ENCODE measurements at places on chromosomes 6 and 20.

GRCh38 chr6:13428583-13429405 is 58.6 kb downstream of the GFOD1 start:
- H3K4me3 ChIP-seq = peak overlapping the region; percentile 32
- no peak for DNase-seq
- H3K36me3 ChIP-seq = peaks cover 3% of the 10 kb centered on the region

GRCh38 chr6:147447835-147448611 is 60.5 kb upstream of the SAMD5 start:
- no peaks in the 10 kb centered on the region for H3K27me3 ChIP-seq
- H3K4me3 ChIP-seq = no peak overlapping the region
- no peaks in the 10 kb centered on the region for H3K36me3 ChIP-seq
- no peaks in the 10 kb centered on the region for H3K4me1 ChIP-seq
- H3K27ac ChIP-seq = no peak overlapping the region
- no peak for DNase-seq

DNA sequence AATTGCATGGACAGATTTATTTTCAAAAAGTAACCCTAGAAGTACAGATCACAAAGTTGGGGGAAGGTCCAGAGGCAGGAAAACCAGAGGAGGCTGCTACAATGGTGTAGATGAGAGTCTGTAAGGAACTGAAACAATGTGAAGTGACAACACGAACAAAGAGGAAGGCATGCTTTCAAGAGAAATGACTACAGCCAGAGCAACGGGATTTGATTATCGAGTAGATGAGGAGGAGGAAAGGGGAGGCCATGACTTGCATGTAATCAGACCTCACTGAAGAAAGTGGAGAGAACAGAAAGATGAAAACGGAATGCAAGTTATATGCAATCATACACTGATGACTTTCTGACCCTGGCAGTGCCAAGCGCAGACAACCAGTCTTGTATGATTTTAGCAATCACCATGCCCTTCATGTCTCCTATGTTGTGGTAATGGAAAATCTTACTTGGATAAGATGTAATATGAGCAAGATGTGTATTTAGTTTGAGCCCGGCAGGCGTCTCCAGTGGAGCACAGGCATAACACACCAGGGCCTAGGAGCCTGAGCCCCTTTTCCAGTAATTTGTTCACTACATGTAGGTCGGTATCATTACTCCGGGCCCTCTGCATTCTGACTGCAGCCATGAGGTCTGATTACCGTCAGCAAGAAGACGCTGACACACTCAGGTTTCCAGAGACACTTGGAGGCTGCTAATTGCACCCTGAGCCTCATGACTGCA is 34.0 kb upstream of the FAM83C start:
- no peak for DNase-seq
- no peaks in the 10 kb centered on the region for H3K4me1 ChIP-seq
- H3K27ac ChIP-seq = no peak overlapping the region
- H3K4me3 ChIP-seq = no peak overlapping the region

GRCh38 chr20:23071996-23072395 is 14.1 kb downstream of the CD93 start:
- H3K27me3 ChIP-seq = no peaks in the 10 kb centered on the region
- H3K4me3 ChIP-seq = no peak overlapping the region
- no peak for DNase-seq
- no peaks in the 10 kb centered on the region for H3K36me3 ChIP-seq
- no peaks in the 10 kb centered on the region for H3K4me1 ChIP-seq
- no peak overlapping the region for H3K27ac ChIP-seq

GRCh38 chr6:45072016-45072415 is 256.1 kb upstream of the RUNX2 start:
- no peak overlapping the region for H3K27ac ChIP-seq
- no peak overlapping the region for H3K4me3 ChIP-seq
- peaks cover 2% of the 10 kb centered on the region for H3K36me3 ChIP-seq
- H3K4me1 ChIP-seq = peaks cover 11% of the 10 kb centered on the region

GRCh38 chr20:40875116-40876085 is 153.2 kb upstream of the TOP1 start:
- H3K4me1 ChIP-seq = peaks cover 3% of the 10 kb centered on the region
- H3K36me3 ChIP-seq = no peaks in the 10 kb centered on the region
- H3K4me3 ChIP-seq = no peak overlapping the region
- peaks cover 11% of the 10 kb centered on the region for H3K27me3 ChIP-seq
- no peak for DNase-seq
- H3K27ac ChIP-seq = no peak overlapping the region

GRCh38 chr6:156589281-156589680 is 187.9 kb upstream of the ARID1B start:
- no peaks in the 10 kb centered on the region for H3K4me1 ChIP-seq
- no peaks in the 10 kb centered on the region for H3K36me3 ChIP-seq
- no peak for DNase-seq
- H3K4me3 ChIP-seq = no peak overlapping the region
- peaks cover 4% of the 10 kb centered on the region for H3K27me3 ChIP-seq
- H3K27ac ChIP-seq = no peak overlapping the region

- H3K36me3 ChIP-seq = peaks cover 7% of the 10 kb centered on the region
- peaks cover 65% of the 10 kb centered on the region for H3K4me1 ChIP-seq
- no peaks in the 10 kb centered on the region for H3K27me3 ChIP-seq
These were observed 60.8 kb upstream of the HBS1L start for GRCh38 chr6:135115411-135115810.

- no peak overlapping the region for H3K4me3 ChIP-seq
- no peaks in the 10 kb centered on the region for H3K4me1 ChIP-seq
- H3K36me3 ChIP-seq = no peaks in the 10 kb centered on the region
- H3K27ac ChIP-seq = no peak overlapping the region
These were observed 37.1 kb upstream of the YWHAB start for GRCh38 chr20:44848254-44849015.

DNA sequence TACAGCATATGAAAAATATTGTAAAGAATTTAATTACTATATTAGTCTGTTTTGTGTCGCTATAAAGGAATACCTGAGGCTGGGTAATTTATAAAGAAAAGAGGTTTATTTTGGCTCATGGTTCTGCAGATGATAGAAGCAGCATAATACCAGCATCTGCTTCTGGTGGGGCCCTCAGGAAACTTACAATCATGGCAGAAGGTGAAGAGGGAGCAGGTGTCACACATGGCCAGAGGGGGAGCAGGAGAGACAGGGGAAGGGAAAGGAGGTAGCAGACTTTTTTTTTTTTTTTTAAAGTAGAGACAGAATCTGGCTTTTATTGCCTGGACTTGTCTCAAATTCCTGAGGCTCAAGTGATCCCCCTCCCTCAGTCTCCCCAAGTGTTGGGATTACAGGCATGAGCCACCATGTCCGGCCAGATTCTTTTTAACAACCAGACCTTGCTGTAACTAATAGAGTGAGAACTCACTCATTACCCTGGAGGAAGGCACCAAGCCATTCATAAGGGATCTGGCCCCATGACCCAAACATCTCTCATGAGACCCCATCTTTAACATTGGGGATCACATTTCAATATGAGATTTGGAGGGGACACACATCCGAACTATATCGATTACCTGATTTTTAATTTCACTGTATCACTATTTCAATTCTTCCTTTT is 64.6 kb downstream of the MAN1A1 start:
- H3K36me3 ChIP-seq = peaks cover 5% of the 10 kb centered on the region
- H3K27me3 ChIP-seq = no peaks in the 10 kb centered on the region
- peaks cover 8% of the 10 kb centered on the region for H3K4me1 ChIP-seq
- no peak overlapping the region for H3K27ac ChIP-seq
- peak; percentile 43 for DNase-seq

DNA sequence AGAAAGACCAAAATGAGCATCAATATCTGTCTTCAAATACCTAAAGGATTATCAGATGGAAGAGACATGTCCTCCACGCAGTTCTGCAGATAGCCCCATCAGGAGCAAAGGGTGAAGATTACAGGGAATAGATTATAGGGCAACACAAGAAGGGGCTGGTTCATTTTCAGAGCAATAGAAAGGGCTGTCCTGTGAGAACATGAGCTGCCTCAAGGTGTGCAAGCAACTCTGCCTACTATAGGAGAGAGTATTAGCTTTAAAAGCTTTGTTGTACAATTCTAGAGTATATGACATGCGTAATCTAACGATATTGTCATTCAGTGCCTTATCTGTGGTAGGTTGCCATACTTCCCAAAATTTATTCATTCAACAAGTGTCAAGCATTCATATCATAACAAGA is 112.7 kb downstream of the NRSN1 start:
- no peak for DNase-seq
- H3K4me3 ChIP-seq = no peak overlapping the region
- H3K36me3 ChIP-seq = no peaks in the 10 kb centered on the region
- no peaks in the 10 kb centered on the region for H3K4me1 ChIP-seq
- H3K27me3 ChIP-seq = peaks cover 3% of the 10 kb centered on the region

DNA sequence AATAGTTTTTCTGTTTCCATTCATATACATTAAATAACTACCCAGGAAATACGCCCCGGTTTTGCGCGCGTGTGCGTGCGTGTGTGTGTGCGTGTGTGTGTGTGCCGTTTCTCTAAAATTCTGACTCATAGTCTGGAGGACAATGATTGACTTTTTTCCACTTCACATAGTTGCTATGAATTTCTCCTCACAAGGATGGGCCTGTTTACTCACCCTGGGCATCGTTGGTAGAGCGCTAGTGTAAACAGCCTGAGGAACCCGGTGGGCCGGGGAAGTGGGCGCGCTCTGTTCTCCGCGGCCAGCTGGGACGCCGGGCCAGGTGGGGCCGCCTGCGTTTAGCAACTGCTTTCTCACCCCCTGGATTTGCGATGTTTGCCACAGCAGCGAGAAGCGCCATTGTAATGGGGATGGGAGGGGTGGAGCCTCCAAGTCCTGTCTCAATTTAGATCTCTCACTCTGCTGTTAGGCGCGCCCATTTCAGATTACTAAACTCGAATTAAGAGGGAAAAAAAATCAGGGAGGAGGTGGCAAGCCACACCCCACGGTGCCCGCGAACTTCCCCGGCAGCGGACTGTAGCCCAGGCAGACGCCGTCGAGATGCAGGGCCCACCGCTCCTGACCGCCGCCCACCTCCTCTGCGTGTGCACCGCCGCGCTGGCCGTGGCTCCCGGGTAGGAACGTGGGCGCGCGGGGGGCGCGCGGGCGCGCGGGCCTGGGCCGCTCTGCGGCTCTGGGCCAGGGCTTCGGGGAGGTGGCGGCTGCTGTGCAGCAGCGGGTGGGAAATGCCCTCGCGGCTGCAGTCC is at the start of gene CD109:
Gene CD109, plus strand, starts transcription at position 585 of the 803 bp plus-strand sequence. Its CDS starts 13 bp downstream, at position 598.
- peak; percentile 78 for DNase-seq
- peaks cover 42% of the 10 kb centered on the region for H3K4me1 ChIP-seq
- H3K4me3 ChIP-seq = peak within 1 kb of the TSS; percentile 90
- H3K27me3 ChIP-seq = peaks cover 7% of the 10 kb centered on the region
- peak within 1 kb of the TSS; percentile 94 for H3K27ac ChIP-seq

- H3K4me1 ChIP-seq = no peaks in the 10 kb centered on the region
- no peak overlapping the region for H3K4me3 ChIP-seq
- H3K27ac ChIP-seq = no peak overlapping the region
These were observed 12.9 kb downstream of the VEGFA start for GRCh38 chr6:43782764-43783513.

- H3K36me3 ChIP-seq = no peaks in the 10 kb centered on the region
- H3K4me1 ChIP-seq = no peaks in the 10 kb centered on the region
- no peaks in the 10 kb centered on the region for H3K27me3 ChIP-seq
These were observed 891.3 kb downstream of the EYS start for GRCh38 chr6:64815718-64816117.

GRCh38 chr6:110562316-110562915 is 86.0 kb upstream of the SLC22A16 start:
- H3K27ac ChIP-seq = no peak overlapping the region
- H3K36me3 ChIP-seq = peaks cover 17% of the 10 kb centered on the region
- no peaks in the 10 kb centered on the region for H3K27me3 ChIP-seq
- DNase-seq = no peak

- H3K4me3 ChIP-seq = no peak overlapping the region
- H3K27me3 ChIP-seq = no peaks in the 10 kb centered on the region
- no peak overlapping the region for H3K27ac ChIP-seq
- DNase-seq = no peak
- no peaks in the 10 kb centered on the region for H3K4me1 ChIP-seq
These were observed 194.5 kb upstream of the PLN start for GRCh38 chr6:118353564-118353963.

GRCh38 chr6:135750081-135750480 is 101.4 kb upstream of the PDE7B start:
- H3K4me3 ChIP-seq = no peak overlapping the region
- no peaks in the 10 kb centered on the region for H3K36me3 ChIP-seq
- H3K27me3 ChIP-seq = peaks cover 8% of the 10 kb centered on the region
- no peak for DNase-seq
- no peak overlapping the region for H3K27ac ChIP-seq
- no peaks in the 10 kb centered on the region for H3K4me1 ChIP-seq

DNA sequence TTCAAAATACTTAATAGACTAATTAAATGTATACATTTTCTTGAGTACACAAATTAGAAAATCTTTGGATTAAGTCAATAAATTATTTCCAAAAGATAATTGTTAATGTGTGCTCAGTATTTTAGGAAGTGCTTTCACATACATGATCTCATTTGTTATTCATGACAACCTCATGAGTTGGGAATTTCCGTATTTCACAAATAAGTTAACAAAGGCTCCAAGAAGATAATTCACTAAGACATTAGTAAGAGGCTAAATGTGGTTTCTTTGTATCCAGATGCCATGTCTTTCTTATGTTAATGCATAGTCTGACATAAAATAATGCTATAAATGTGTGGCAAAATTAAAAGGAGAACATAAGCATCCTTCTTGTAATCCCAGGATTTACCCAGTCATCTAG is 79.5 kb upstream of the TCF21 start:
- H3K27me3 ChIP-seq = no peaks in the 10 kb centered on the region
- H3K4me3 ChIP-seq = no peak overlapping the region
- H3K4me1 ChIP-seq = no peaks in the 10 kb centered on the region
- H3K36me3 ChIP-seq = no peaks in the 10 kb centered on the region
- H3K27ac ChIP-seq = no peak overlapping the region

DNA sequence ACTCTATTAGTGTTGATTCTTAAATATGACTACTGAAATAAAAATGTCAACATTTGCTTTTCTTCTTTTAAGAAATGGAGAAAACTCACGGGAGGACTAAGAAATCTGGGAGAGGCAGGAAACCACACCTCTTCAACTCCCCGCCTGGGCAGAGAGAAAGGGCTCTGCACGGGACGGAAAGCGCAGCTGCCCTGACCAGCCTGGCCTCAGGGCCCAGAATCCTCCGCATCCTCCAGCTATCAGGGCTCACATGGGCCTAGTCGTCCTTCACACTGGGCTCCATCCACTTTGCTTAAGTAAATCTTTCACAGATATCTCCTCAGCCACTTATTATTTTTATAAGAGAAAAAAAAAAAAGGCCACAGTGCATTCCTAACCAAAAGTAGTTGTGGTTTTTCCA is 215.1 kb downstream of the TBXT start:
- no peak overlapping the region for H3K27ac ChIP-seq
- H3K4me1 ChIP-seq = no peaks in the 10 kb centered on the region
- H3K4me3 ChIP-seq = no peak overlapping the region
- no peaks in the 10 kb centered on the region for H3K36me3 ChIP-seq
- no peaks in the 10 kb centered on the region for H3K27me3 ChIP-seq
- no peak for DNase-seq

GRCh38 chr6:143902827-143903226 is 38.6 kb downstream of the ZC2HC1B start:
- H3K36me3 ChIP-seq = no peaks in the 10 kb centered on the region
- no peak for DNase-seq
- H3K27me3 ChIP-seq = no peaks in the 10 kb centered on the region

GRCh38 chr20:34403908-34404307 is 40.8 kb downstream of the ITCH start:
- peaks cover 48% of the 10 kb centered on the region for H3K36me3 ChIP-seq
- no peaks in the 10 kb centered on the region for H3K27me3 ChIP-seq
- no peak overlapping the region for H3K27ac ChIP-seq
- no peak overlapping the region for H3K4me3 ChIP-seq
- DNase-seq = no peak

Measured in activated naive CD4-positive, alpha-beta T cell treated with anti-CD3 and anti-CD28 coated beads, Interleukin-2, amount 10 ng/mL, durations not matched to agents 7 days and 5 days (primary cell).